ENCODE measurements at places on chromosomes 1 and 21.

DNA sequence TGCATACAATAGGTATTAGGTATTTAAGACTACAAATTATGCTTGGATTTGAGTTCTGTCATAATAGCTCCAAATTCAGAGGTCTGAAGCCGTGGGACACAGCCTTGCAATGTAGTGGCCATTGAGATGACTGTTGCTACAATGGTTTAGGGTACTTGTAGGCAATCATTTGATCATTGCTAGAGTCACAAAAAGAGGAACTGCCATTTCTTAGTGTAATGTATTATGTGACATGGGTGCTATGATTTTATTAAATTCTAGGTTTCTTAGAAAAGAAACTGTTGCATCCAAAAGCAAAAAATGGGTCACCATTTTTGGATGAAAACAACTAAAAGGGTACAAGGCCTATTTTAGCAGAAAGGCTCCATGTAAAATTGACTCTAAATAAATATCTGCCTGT, 129.9 kb upstream of the ZNF644 start:
- DNase-seq: no peak

DNA sequence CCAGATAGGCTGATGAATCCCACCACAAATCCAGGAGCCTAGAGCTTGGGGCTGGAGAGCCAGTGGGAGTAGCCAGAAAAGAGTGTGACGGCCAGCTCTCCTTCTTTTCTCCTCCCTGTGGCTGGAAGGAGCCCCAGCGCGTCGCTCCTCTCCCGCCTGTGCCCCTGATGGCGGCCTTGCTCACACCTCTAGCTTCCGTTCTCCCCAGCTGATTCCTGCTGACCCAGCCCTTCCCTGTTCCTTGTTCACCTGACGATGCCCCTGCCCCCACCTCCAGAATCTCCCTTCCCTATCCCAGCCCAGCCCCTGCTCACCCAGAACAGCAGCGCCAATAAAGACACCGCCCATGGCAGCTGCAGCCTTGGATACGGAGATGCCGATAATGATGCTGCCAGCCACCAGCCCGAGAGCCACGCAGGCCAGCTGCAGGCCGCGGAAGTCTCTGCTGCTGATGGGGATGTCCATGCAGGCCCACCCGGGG, 656 bp downstream of the KNCN start:
- DNase-seq: no peak

DNA sequence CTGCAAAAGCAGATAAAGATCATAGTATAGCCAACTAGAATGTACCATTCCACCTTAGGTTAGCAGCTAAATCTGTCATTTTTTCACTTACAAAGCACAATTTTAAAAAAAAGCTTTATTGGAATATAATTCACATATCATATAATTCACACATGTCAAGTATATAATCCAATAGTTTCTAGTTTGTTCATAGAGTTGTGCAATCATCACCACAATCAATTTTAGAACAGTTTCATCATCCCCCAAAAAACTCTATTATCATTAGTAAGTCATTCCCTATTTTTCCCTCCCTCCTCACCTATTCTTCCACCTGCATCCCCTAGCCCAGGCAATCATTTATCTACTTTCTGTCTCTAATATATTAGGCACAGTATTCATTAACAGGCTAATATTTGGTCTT, 32.0 kb upstream of the INSL5 start:
- no peak for DNase-seq

DNA sequence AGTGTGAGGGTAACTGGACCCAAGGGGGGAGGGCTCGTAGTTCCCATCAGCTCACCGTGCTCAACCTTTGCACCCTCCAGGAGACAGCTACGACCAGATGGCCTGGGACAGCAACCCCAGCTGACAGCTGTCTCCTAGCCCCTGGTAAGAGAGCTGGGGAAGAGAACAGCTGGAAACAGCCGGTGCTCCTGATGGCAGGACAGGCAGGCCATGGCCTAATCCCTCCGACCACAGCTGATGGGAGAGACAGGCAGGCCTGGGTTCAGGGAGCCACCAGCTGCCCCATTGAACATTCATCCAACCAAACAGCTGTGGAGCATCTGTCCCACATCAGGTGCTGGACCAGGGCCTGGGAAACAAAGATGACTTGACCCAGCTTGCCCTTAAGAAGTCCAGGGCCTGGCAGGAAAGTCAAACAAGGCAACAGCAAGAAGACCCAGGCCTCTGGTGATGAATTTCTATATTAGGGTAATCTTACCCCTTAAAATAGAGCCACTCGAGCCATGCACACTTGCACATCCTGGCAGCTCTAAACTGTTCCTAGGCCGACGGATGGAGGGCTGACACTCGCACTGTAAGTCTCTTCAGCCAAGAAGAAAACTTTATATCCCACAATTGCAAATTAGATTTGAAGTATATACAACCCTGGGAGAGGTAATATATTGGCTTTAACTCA, 12.2 kb downstream of the OLFML2B start:
- no peak for DNase-seq

DNA sequence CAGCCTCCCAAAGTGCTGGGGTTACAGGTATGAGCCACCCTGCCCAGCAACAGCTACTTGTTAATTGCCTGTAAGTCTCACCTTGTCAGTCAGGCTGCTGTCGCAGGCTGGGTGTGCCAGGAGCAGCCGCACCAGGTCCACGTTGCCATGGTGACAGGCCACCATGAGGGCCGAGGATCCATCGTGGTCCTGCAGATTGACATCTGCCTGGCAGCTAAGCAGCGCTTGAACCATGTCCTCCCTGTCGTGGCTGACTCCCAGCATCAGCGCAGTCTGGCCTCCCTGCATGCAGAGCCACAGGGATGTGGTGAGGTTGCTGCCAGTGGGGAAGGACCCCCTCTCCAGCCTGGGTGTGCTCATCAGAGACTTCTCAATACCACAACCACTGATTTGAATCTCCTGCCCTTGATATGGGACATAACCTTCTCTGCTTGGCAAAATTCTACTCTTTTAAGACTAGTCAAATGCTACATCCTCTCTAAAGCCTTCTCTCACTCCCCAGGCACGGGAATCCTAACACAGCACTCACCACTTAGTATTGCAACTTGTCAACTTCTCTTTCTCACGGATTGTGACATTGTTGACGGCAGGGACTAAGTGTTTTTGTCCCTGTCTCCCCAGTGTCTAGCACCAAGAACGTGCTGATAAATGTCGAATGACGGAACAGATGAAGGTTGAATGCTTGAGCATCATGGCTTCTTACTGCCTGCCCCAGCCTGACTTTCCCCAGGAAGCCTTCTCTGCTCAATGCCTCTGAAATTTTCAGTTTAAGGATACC, 52.9 kb downstream of the L1TD1 start:
- DNase-seq: no peak

DNA sequence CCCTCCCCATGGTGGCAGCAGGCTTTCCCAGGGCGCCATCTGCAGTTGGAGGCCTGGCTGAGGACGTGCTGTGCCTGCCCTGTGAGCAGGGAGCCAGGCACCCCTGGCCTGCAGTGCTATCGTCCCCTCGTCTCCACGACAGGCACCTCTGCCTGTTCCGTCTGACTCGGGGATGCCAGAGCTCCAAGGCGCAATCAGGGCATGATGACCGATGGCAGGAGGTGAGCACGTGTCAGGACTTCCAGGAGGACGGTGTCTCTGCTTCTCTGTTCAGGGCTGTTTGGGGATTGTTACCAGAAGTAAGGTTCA, 125.2 kb downstream of the PCBP3 start:
- DNase-seq: no peak

- DNase-seq: no peak
These were observed 267.7 kb upstream of the PROX1 start for GRCh38 chr1:213720032-213720431.

- no peak for DNase-seq
These were observed 185.2 kb downstream of the LBR start for GRCh38 chr1:225242611-225243010.

- no peak for DNase-seq
These were observed 44.4 kb downstream of the RAP1GAP start for GRCh38 chr1:21624571-21625389.

DNA sequence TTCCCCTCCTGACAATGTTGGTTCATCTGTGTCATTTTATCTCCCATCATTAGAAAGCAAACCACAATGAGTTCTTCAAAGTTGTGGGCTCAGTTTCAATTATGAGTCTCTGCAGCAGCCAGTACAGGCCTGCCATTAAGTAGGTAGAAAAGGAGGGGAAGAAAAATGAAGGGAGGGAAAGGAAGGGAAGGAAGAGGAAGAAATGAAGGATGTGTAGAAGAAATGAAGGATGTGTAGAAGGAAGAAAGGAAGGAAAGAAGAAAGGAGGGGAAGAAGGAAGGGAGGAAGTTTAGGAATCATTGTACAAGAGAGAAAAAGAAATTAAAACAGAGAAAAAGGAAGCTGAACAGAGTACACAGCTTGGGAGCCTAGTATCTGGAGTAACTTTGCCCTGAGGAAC, 498.3 kb upstream of the DAB1 start:
- no peak for DNase-seq

DNA sequence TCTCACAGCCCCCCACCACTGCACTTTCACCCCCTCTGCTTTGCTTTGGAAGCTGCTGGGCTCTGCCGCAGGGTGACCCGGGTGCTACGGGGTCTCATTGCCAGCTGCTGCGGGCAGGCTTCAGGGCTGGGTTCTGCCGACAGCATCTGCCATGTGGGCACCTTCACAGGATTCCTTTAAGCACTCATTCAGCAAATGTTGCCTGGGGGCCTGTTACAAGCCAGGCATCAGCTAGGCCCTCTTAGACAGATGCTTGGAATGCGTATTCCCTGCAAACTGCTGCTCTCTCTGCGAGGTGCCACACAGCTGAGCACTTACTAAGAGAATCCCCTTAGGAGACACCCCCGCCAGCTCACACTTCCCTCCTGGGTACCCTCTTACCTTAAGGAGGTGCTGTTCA, 29.2 kb downstream of the COL16A1 start:
- DNase-seq: no peak

GRCh38 chr1:112383759-112384370, 12.1 kb upstream of the CTTNBP2NL start:
- no peak for DNase-seq

- DNase-seq: no peak
These were observed 119.1 kb upstream of the ADAR start for GRCh38 chr1:154726896-154727753.

DNA sequence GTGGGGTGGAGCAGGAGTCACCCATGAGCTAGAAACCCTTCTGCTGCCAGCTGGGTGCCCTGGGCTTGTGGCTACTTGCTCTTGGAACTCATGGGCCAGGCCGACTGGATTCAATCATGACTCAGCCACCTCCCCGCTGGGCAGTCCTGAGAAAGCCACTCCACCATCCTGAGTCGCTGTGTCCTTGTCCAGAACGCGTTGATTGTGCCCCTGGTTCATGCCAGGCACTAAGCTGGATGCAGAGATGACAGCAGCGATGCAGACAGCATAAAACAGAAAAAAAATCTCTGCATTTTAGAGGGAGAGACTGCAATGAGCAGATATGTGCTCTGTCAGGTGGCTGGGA, 10.6 kb downstream of the PADI1 start:
- DNase-seq: no peak

DNA sequence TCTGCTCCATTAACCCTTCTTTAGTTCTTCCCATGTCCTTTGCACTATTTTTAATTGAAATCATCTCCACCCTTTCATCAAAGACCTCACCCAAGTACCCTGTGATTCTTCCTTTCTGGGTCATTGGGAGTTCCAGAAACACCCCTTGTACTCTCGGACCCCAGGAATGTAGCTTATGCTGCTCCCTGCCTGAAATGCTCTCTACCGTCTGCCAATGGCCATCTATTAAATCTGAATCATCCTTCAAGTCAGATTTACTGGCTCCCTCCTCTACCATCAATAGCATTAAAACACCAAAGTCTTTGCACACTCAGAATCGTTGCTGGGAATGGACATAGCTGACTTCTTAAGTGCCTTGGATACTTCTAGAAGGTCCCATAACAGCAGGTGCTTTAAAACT, 73.2 kb upstream of the GADD45A start:
- no peak for DNase-seq

- DNase-seq: no peak
These were observed 2.2 kb upstream of the GBP6 start for GRCh38 chr1:89361681-89362080.

- DNase-seq: no peak
These were observed 104.1 kb downstream of the KCNN3 start for GRCh38 chr1:154765970-154766369.

- no peak for DNase-seq
These were observed 156.5 kb downstream of the EIF4G3 start for GRCh38 chr1:21020151-21020550.

GRCh38 chr1:167554028-167554779, 642 bp upstream of the CREG1 start:
- no peak for DNase-seq

- DNase-seq: no peak
These were observed 3.7 kb upstream of the IGSF3 start for GRCh38 chr1:116671072-116671760.

DNA sequence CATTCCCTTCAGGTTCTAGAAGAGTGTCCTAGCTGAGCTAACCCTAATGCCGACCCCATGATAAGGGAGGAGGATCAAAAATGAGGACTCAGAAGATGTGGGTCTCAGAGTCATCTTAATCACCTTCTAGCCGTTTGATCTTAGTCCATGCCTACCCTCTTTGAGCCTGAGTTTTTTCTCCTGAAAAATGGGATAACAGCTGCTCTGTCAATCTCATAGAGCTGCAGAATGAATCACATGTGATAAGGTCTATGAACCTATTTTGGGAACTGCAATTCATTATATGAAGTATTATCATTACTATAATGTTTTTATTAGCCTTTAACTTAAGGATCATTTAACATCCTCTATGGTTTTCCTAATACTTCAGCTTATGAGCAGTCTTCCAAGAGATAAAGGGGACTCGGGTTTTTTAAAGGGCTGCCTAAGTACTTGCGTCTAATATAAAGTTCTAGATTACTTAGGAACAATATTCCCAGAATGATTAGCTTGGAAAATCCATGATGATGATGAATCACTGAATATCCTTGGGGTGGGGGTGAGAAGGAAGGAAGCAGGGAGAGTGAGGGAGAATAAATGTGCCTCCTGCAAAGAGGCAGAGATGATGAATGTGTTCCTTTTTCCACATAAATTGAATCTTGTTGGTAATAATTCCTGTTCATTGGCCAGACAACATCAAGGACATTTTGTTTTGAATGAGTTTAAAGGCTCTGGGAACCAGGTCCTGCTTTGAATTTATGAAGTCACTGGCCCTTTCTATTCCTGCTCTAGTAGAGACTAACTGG, 66.8 kb downstream of the COLGALT2 start:
- no peak for DNase-seq

DNA sequence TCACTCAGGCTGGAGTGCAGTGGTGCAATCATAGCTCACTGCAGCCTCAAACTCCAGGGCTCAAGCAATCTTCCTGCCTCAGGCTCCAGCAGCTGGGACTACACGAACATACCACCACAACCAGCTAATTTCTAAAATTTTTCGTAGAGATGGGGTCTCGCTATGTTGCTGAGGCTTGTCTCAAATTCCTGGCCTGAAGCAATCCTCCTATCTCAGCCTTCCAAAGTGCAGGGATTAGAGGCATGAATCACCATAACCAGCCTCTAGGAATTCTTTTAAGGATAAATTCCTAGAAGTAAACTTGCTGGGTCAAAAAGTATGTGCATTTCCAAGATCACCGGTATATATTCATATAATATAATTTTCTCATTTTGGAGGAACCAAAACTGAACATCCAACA, 17.6 kb upstream of the HUNK start:
- no peak for DNase-seq

Data from activated T-cell treated with anti-CD3 and anti-CD28 coated beads for 1 hour (primary cell).